ENCODE measurements at places on chromosomes 12 and 14.

DNA sequence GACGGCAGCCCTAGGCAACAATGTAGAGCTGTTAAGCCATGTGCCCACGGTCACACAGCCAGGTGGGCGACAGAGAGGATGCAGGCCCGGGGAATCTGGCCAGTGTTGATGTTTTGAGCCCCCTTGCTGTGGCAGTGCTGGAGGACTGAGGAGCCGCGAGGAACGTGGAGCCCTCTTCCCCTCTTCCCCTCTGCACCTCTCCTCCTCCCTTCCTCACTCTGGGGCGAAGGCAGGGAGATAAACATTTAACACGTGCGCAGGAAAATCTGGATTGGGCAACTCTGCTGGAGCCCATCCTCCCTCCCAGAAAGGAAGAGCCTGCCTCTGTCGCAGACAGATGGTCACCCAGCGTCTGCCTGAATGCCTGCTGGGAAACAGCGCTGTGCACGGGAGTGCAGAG, 376.8 kb downstream of the FUT8 start:
- no peak for DNase-seq

- peak; percentile 80 for DNase-seq
Observed at GRCh38 chr12:48977290-48978281, 536 bp upstream of the WNT1 start.

DNA sequence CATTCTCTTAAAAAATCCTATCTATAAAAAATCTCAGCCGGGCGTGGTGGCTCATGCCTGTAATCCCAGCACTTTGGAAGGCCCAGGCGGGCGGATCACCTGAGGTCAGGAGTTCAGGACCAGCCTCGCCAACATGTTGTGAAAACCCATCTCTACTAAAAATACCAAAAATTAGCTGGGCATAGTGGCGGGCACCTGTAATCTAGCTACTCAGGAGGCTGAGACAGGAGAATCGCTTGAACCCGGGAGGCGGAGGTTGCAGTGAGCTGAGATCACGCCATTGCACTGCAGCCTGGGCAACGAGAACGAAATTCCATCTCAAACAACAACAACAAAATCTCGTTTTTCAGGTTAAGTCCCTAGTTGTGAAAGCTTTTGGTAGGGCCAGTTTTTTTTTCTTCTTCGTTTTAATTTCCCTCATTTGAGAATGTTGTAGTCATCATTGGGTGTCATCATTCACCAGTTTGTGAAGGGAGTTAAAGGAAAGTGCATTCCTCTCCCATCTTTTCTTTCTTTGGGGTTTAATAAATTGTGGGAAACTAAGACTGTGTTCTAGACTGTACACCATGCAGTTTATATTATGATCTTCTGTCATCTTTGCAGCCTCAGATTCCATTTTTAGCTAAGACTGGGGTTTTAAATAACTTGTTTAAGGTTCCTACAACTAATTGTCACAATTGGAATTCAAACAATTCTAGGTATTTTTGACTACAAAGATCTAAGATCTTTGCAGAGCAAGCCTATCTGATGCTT, 23.9 kb downstream of the MDM2 start:
- no peak for DNase-seq

DNA sequence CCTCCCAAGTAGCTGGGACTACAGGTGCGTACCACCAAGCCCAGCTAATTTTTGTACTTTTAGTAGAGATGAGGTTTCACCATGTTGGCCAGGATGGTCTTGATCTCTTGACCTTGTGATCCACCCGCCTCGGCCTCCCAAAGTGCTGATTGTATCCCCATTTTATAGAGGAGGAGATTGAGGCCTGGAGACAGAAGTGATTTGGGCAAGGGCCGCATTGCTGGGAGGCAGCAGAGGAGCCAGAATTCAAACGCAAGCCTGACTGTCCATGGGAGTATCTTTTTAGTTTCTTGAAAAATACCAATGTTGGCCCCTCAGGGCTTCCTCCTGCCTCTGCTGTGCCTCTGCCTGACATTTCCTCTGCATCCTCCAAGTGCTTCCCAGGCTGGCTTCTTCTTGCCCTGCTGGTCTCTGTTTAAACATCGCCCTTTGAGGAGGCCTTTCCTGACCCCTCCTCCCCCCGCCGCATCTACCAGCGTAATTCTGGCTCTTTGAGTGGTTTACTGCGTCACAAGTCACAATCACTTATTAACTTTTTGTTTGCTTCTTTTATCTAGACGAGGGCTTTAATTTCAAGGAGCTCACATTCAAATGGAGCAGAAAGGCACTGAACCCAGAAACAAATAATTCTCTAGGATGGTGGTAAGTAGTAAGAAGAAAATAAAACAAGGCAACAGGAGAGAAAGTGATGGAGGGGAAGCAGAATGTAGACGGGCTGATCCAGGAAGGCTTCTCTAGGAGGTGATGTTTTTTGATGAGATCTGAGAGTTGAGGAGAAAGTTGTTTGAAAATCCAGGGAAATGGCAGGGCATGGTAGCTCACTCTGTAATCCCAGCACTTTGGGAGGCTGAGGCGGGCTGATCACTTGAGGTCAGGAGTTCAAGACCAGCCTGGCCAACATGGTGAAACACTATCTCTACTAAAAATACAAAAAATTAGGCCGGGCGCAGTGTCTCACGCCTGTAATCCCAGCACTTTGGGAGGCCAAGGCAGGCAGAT, 91.0 kb upstream of the MED13L start:
- peak; percentile 77 for DNase-seq

GRCh38 chr12:46212108-46212982, 56.5 kb downstream of the SLC38A1 start:
- no peak for DNase-seq

DNA sequence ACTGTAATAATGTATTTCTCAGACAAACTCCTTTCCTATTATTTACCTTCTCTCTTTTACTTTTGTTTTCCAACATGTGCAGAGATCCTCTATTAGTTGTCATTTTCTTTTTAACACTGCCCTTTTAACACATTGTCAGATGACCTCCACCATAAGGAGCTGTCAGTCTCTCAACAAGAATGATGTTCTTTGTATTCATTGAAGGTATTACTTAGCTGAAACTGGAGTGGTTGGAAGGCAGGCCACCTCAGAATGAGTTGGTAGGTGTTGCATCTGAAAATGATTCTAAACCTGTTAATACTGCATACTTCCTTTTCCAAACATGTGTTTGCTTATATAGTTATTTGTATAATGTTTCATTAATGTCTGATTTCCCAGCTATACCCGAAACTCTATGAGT, 16.9 kb downstream of the TMEM117 start:
- no peak for DNase-seq
